ENCODE measurements at places on chromosomes 1 and 21. TPM values are rescaled to one million over a fixed set of nuclear protein-coding genes. Genes with fewer than 3 reads are reported as not detected.

IL23R gene
- 2.0 TPM for total RNA-seq

- peak; percentile 43 for DNase-seq
These were observed 56.9 kb downstream of the MIER1 start for GRCh38 chr1:66981679-66982078.

DNA sequence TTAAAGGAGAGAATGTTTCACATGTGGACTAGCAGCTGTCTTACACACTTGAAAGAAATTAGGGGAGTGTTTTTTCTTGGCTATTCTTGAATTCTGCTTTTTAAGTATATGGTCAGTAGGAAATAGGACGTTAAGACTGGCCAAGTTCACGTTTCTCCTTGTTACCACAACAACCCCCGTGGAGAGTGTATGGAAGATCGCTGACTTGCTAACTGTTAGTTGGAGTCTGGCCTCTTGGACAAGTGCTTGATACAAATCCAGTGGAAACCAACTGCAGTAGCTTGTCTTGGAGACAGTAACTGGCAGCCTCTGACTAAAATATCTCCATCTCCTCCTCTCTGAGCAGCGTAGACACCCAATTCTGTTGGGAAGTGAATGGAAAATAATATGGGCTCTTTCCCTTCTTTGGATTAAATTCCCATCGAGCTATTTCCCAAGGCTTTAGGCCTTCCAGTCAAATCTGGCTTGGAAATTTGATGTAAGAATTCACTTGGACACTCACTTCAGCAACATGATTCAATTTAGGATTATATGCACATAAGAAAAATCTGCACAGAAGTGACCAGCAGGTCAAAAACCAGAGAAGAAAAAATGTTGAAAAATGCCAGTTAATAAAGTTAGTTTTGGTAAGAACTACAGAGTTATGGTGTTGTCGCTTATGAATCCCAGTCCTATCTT, 3.6 kb upstream of the NFIA start:
- no peak for DNase-seq

GRCh38 chr1:61388566-61388965, 306.2 kb downstream of the NFIA start:
- no peak for DNase-seq

- no peak for DNase-seq
These were observed 687.7 kb upstream of the ADGRL4 start for GRCh38 chr1:79694241-79694640.

Data from left colon (tissue), 2 donors.